ENCODE measurements at places on chromosomes 1 and 21. TPM values are rescaled to one million over a fixed set of nuclear protein-coding genes. Genes with fewer than 3 reads are reported as not detected.

- DNase-seq: no peak
Observed at GRCh38 chr1:87508247-87508787, 179.6 kb downstream of the LMO4 start.

- DNase-seq: no peak
Observed at GRCh38 chr21:44732263-44732662, 20.9 kb upstream of the TSPEAR start.

- DNase-seq: no peak
Observed at GRCh38 chr1:3579626-3580025, 31.7 kb downstream of the MEGF6 start.

DNA sequence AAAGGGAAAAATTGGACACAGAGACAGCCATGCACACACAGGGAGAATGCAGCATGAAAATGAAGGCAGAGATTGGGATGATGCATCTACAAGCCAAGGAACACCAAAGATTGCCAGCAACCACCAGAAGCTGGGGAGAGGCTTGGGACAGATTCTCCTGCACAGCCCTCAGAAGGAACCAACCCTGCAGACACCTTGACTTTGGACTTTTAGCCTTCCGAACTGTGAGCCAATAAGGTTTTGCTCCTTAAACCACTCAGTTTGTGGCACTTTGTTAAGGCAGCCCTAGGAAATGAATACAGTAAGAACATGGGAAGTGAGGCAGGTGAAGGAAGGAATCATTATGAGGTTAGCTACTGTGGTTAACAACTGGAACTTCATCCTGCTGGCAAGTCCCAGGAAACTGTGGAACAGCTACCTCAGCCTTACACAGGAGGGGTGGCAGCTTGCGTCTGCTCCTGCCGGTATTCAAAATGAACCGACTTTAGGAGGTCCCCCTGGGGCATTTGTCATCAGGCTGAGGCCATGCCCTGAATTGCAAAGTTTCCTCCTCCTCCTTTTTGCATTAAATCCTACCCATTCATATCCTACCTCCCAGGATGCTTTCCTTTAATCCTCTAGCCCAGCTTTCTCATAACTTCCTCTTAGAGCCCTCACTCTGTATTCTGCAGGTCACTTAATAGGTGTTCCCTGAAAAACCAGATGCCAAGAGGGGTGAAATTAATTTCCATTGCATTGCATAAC is 15.4 kb downstream of the CD247 start:
- no peak for DNase-seq

GRCh38 chr21:31688603-31689368 is 29.3 kb downstream of the SOD1 start:
- no peak for DNase-seq

GRCh38 chr1:165010418-165011070 is 346.0 kb downstream of the LMX1A start:
- DNase-seq: no peak

Gene CHODL
- total RNA-seq: 0.43 TPM
